ENCODE measurements at places on chromosomes 16 and 17.

GRCh38 chr16:49398761-49399160, 25.2 kb downstream of the C16orf78 start:
- H3K4me1 ChIP-seq = no peaks in the 10 kb centered on the region
- no peak for DNase-seq
- H3K36me3 ChIP-seq = peaks cover 2% of the 10 kb centered on the region
- no peak overlapping the region for H3K27ac ChIP-seq

- no peak overlapping the region for H3K4me3 ChIP-seq
- peaks cover 29% of the 10 kb centered on the region for H3K27me3 ChIP-seq
- no peak for DNase-seq
- H3K27ac ChIP-seq = no peak overlapping the region
- peaks cover 4% of the 10 kb centered on the region for H3K36me3 ChIP-seq
These were observed 47.9 kb upstream of the MAP3K14 start for GRCh38 chr17:45364531-45365390.

GRCh38 chr16:4081521-4082021, 34.7 kb downstream of the ADCY9 start:
- peak overlapping the region; percentile 61 for H3K4me3 ChIP-seq
- H3K27me3 ChIP-seq = no peaks in the 10 kb centered on the region
- no peak overlapping the region for H3K27ac ChIP-seq
- DNase-seq = peak; percentile 67

DNA sequence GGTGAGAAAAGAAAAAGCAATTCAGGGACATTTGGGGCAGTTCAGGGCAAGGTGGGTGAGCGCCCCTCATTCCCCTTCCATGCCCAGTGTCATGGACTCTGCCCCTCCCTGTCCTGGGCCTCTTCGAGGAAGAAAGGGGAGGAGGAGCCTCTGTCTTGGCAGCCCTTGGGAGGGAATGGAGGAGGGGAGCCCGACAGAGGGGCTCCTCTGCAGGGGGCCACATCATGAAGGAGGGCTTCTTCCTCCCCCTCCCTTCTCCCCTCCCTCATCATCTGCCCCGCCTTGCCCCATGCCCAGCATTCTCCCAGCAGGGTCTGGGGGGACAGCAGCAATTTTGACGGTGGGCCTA, 33.2 kb upstream of the TAC4 start:
- H3K27me3 ChIP-seq = peaks cover 40% of the 10 kb centered on the region
- DNase-seq = no peak
- H3K36me3 ChIP-seq = no peaks in the 10 kb centered on the region
- no peak overlapping the region for H3K4me3 ChIP-seq

DNA sequence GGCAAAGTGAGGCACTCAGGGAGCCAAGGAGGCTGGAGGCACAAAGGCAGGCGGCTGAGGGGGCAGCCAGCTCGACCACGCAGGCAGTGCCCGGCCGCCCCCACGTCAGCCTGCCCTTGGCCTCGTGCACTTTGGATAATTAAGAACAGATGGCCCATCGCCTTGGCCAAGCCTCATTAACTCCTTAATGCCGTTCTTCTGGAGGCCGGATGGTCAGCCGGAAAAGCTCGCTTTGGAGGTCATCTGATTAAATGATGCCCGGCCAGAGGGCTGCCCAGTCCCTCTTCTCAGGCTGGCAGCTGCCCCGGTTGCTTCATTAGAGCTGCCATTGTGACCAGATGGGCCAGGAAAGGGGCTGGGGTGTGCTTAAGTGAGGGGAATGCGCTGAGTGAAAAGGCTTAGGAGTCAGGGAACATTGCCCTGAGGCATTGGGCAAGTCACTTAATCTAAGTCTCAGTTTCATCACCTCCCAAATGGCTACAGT, 364.0 kb downstream of the NPIPA8 start:
- H3K4me1 ChIP-seq = no peaks in the 10 kb centered on the region
- no peaks in the 10 kb centered on the region for H3K36me3 ChIP-seq
- no peak overlapping the region for H3K4me3 ChIP-seq

DNA sequence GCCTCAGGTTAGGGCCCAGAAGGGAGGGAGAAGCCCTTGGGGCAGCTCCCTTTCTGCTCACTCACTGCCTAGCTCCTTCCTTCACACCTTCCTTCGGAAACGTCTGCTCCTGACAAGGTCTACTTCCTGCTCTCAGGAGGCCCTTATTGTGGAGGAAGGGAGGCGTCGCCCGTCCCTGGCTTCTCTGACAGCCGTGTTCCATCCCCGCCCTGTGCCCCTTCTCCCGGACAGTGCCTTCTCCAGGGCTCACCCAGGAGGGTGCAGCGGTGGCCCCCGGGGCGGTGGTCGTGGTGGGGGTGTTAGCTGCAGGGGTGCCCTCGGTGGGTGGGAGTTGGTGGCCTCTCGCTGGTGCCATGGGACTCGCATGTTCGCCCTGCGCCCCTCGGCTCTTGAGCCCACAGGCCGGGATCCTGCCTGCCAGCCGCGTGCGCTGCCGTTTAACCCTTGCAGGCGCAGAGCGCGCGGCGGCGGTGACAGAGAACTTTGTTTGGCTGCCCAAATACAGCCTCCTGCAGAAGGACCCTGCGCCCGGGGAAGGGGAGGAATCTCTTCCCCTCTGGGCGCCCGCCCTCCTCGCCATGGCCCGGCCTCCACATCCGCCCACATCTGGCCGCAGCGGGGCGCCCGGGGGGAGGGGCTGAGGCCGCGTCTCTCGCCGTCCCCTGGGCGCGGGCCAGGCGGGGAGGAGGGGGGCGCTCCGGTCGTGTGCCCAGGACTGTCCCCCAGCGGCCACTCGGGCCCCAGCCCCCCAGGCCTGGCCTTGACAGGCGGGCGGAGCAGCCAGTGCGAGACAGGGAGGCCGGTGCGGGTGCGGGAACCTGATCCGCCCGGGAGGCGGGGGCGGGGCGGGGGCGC, 231.9 kb downstream of the SEC14L1 start:
- H3K27me3 ChIP-seq = no peaks in the 10 kb centered on the region
- peak overlapping the region; percentile 74 for H3K4me3 ChIP-seq
- peaks cover 69% of the 10 kb centered on the region for H3K4me1 ChIP-seq
- no peak overlapping the region for H3K27ac ChIP-seq
- no peaks in the 10 kb centered on the region for H3K36me3 ChIP-seq
- peak; percentile 75 for DNase-seq

DNA sequence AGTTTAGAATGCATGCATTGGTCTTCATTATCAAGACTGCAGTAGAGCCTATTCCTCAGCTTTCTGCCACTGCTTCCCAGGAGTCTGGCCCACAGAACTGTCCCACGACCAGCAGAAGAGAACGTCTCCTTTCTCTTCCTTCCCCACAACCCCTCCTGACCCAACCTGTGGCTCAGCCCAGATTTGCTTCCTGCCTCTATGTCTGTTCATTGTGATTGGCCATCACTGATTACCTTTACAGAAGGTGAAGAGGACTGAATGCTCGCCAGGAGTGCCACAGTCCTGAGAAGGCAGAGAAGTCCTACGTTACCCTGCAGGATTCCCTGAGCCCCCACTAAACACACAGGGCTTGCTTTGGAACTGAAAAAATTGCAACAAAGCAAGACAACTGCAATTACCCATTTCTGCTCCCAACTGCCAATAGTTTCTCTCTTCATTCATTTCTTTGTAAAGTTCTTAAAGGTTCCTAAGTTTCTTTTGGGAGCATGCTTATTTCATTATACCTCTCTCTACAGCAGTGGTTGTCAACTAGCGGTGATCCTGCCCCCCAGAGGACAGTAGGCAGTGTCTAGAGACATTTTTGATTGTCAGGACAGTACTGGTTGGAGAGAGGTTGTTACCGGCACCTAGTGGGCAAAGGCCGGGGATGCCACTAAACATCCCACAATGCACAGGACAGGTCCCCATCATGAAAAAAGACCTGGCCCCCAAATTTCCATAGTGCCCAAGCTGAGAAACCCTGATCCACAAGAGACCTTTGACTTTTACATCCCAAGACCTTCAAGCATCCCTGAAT, 4.5 kb upstream of the NAT9 start:
- H3K27ac ChIP-seq = peak overlapping the region; percentile 66
- H3K27me3 ChIP-seq = no peaks in the 10 kb centered on the region
- peak overlapping the region; percentile 63 for H3K4me3 ChIP-seq

DNA sequence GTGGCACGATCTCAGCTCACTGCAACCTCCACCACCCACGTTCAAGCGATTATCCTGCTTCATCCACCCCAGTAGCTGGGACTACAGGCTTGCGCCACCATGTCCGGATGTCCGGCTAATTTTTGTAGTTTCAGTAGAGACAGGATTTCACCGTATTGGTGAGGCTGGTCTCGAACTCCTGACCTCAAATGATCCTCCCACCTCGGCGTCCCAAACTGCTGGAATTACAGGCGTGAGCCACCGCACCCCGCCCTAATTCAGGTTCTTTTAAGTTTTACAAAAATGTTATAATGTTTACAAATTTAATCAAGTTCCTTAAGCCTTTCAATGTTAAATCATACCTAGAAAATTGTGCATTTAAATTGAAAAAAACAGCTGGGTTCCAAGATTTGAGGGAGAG, 13.3 kb upstream of the GJD3 start:
- peaks cover 14% of the 10 kb centered on the region for H3K27me3 ChIP-seq
- no peak overlapping the region for H3K4me3 ChIP-seq
- peaks cover 30% of the 10 kb centered on the region for H3K4me1 ChIP-seq

DNA sequence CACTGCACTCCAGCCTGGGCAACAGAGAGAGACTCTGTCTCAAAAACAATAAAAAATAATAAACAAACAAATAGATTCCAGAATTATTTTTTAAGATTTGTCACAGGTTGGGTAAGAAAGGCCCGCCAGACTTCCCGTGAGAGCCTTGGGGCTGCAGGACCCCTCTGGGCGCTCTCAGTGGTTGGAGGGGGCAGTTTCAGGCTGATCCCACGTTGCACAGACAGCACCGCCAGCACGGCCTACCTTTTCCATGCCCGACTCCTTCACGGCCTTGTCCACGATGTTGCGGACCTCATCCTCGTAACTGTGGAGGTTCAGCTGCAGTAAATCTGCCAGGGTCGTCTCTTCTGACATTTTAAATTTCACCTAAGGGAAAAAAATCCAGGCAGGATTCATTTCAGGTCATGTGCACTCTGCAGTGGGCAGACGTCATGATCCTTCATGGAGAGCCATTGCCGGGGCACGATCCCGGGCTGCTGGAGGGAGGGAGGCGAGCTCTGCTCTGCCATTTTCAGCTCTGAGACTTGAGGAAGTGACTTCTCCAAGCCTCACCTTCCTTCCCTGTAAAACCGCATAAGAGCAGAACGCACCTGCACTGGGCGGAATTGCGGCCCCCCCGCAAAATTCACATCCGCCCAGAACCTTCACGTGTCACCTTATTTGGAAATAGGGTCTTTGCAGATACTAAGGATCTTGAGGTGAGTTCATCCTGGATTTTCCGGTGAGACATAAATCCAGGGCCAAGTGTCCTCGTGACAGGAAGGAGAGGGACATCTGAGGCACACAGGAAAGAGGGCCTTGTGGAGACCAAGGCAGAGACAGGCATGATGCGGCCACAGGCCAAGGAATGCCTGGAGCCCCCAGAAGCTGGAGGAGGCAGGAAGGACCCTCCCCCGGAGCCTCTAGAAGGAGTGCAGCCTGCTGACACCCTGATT, 66.8 kb downstream of the DNAH17 start:
- H3K4me3 ChIP-seq = no peak overlapping the region
- no peak for DNase-seq
- no peaks in the 10 kb centered on the region for H3K4me1 ChIP-seq
- H3K36me3 ChIP-seq = no peaks in the 10 kb centered on the region
- H3K27ac ChIP-seq = no peak overlapping the region

GRCh38 chr17:34641368-34641767, 62.0 kb downstream of the TMEM132E start:
- peaks cover 21% of the 10 kb centered on the region for H3K27me3 ChIP-seq
- H3K4me3 ChIP-seq = no peak overlapping the region
- no peak for DNase-seq

DNA sequence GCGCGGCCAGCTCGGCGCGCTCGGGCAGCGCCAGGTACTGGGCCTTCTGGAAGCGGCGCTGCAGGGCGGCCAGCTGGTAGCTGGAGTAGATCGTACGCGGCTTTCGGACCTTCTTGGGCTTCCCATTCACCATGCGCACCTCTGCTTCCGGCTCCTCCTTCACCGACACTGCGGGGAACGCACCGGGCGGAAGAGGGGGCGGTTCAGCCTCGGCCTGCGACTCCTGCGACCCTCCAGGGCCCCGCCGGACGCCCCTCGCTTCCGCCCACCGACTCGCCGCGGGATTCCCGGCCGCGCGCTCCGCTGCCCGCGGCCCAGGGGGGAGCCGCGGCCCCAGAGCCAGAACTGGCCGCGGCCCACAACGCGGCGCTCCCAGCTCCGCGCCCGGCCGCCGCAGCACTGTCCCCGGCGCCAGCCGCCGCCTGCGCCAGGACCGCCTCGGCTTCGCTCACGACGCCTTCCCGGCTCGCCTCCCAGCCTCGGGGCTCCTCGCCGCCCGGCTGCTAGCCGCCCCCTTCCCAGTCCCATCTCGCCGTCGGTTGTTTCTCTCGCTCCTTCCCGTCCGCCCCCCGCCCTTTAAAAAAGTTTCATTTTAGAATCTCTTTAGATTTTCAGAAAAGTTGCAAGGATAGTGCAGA, 1.5 kb downstream of the DLX3 start:
- peaks cover 5% of the 10 kb centered on the region for H3K36me3 ChIP-seq
- peak overlapping the region; percentile 85 for H3K4me3 ChIP-seq
- H3K4me1 ChIP-seq = peaks cover 32% of the 10 kb centered on the region

GRCh38 chr17:60300011-60300410, 91.9 kb downstream of the USP32 start:
- H3K27me3 ChIP-seq = no peaks in the 10 kb centered on the region
- H3K36me3 ChIP-seq = no peaks in the 10 kb centered on the region
- H3K4me3 ChIP-seq = no peak overlapping the region
- H3K4me1 ChIP-seq = peaks cover 14% of the 10 kb centered on the region
- DNase-seq = no peak

DNA sequence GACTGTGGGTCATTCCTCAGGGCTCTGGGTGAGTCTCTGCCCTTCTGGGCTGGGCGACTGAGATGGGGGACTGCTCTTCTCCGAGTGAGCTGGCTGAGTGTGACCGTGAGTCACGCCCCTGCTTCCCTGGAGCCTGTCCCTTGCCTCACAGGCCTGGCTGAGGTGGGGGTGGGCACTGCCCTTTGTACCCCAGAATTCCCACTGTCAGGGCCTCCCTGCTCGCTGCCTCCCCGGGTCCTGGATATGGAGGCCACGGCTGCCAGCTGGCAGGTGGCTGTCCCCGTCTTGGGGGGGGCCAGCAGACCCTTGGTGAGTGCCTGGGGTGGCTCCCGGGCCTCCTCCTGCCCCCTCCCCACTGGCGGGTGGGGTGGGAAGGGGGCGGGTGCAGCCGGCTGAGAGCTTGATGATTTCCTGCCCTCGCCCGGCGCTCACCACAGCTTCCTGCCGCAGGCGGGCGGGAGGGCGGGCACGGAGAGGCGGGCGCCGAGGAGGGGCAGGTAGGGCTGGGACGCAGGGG, at the start of gene LAT:
TSS of gene LAT (plus strand) at position 434 of the 517 bp plus-strand sequence. CDS start 366 bp downstream, outside the sequence.
- peak; percentile 79 for DNase-seq
- peaks cover 34% of the 10 kb centered on the region for H3K36me3 ChIP-seq
- H3K27me3 ChIP-seq = no peaks in the 10 kb centered on the region
- H3K4me3 ChIP-seq = peak within 1 kb of the TSS; percentile 95
- H3K4me1 ChIP-seq = peaks cover 44% of the 10 kb centered on the region
- peak within 1 kb of the TSS; percentile 96 for H3K27ac ChIP-seq

DNA sequence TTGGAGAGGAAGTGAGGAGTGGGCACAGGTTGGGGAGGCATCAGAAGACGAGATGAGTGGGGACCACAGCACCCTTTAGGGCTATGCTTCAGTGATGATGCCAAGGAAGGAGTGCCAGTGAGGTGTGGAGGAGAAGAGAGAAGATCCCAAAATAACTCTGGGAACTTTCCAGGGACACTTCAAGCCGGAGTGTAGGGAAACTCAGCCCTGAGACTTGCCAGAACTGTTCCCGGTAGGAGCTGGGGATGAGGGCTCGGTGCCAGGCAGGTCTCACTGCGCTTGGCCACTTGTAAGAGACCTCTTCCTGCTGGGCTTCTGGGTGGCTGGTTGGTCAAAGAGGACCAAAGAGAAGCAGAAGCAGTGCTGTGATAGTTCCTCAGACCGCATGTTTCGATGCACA, 63.6 kb downstream of the SHISA6 start:
- H3K27me3 ChIP-seq = no peaks in the 10 kb centered on the region
- H3K36me3 ChIP-seq = no peaks in the 10 kb centered on the region
- H3K4me3 ChIP-seq = no peak overlapping the region
- no peak overlapping the region for H3K27ac ChIP-seq
